ENCODE measurements at places on chromosomes 7 and 10.

DNA sequence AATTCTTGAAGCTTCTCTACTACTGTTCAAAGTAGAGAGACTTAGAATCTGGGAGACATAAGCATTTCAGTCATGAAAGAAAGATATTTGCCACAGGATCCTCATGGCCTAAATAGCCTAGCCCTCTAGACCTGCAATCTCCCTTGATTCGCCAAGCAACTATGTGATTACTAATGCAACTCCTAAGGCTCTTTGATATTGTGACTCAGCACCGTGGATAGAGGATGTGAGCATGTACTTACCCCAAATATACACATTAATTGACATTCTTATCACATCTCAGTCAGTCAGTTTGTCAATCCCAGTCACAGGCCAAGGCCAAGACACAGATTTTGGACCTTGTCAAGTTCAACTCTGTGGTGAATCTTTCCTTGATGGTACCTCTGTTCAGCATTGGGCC lies 42.6 kb downstream of the GPR37 start:
- no peak for DNase-seq

- no peak for DNase-seq
Measured at GRCh38 chr7:13946181-13946580, 43.3 kb downstream of the ETV1 start.

DNA sequence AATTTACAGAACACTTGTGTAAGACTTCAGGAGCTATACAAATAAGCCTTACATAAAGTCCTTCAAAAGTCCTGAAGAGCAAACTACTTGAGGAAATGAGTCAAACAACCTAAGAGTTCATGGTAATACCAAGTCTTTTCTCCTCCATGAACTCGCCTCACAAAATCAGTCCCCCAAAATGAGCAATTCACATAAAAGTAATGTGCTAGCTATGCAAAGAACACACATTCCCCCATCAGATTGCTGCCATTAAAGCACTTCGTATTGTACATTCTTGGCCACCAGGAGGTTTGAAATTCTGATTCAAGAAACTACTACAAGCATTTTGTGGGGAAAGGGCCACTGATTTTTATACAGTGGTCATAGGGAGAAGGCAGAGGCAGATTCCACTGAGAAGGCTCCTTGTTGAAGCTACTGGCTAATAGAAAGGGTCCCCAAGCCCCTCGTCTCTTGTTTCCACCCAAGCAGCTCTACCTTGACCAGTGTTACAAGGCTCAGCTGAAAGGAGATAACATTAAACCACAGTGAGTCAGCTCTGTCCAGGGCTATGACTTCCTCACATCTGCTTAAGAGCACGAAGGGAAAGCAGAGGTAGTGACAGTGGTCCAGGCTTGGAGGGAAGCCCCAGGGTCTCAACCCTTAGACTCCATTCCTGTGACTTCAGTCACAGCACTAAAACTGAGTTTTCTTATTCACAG lies 115.2 kb upstream of the CDK1 start:
- DNase-seq: no peak

- DNase-seq: no peak
Measured at GRCh38 chr10:8360365-8360764, 305.9 kb downstream of the GATA3 start.

GRCh38 chr7:134851141-134851540 lies 71.7 kb downstream of the CALD1 start:
- DNase-seq: no peak

Measured in activated CD4-positive, CD25-positive, alpha-beta regulatory T cell (primary cell).